ENCODE measurements at places on chromosomes 2 and 18.

DNA sequence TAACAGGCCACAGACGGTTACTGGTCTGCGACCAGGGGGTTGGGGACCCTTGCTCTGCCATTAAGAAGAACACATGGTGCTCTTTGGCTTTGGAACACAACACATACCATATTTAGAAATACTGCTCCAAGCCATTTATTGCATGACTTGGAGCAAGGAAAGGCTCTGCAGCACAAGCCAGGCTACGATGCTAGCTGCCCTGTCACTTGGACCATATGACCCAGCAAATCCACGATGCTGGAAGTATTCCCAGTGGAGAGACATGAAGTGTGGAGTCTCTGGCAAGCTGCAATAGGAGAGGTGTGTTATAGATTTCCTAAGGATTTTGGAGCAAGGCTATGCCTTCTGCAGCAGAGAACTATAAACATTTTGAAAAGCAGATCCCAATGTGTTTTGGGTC lies 171.2 kb downstream of the HAUS1 start:
- no peak for DNase-seq

DNA sequence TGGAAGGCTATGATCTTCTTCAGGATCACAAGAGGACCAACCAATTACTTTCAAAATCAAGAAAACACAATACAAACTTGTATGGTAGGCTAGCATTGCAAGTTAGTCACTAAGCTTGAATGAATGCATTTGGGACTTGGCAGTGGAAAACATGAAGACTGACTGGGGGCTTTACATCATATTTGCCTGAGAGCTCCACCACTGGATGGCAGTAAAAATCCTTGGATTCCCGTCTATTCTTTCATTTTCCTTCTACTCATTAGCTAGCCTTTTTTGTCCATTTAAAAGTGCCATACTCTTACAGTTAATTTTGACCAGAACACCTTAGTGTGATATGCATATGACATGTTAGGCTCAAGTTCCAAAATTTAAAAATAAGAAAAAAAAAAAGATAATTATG lies 63.5 kb upstream of the RASGRP3 start:
- no peak for DNase-seq

GRCh38 chr2:15867194-15868171 lies 72.9 kb upstream of the MYCN start:
- DNase-seq, result no peak

GRCh38 chr18:31356025-31356424 lies 20.6 kb upstream of the DSG4 start:
- DNase-seq, result no peak

DNA sequence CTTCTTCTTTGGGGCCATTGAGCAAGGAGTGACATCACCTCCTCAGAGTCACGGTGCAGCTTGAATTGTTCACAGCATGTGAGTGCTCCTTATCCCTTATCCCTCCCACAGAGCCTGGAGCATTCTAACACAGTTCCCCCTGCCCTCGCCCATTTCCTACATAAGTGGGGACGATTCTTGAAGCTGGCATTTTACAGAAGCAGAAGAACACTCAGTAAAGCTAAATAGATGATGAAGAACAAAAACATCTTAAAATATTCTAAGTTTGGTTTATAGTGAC lies 135.8 kb upstream of the APCDD1 start:
- no peak for DNase-seq

- DNase-seq, result no peak
These were observed 52.7 kb upstream of the CTLA4 start for GRCh38 chr2:203814661-203815540.

GRCh38 chr2:50754514-50754913 lies 277.4 kb downstream of the NRXN1 start:
- no peak for DNase-seq

Measured in stimulated activated CD8-positive, alpha-beta memory T cell treated with anti-CD3 and anti-CD28 coated beads, Interleukin-7, amount 100 ng/mL, for 48 hours (primary cell).